Mononuclear cell (primary cell): ENCODE measurements at places on chromosomes 1 and 21. TPM values are rescaled to one million over a fixed set of nuclear protein-coding genes. Genes with fewer than 3 reads are reported as not detected.

The ARHGEF10L gene
- 7.6 TPM for total RNA-seq

The CLCA1 gene
- total RNA-seq = not detected

The NTRK1 gene
- 0.31 TPM for total RNA-seq

The OR14K1 gene
- total RNA-seq = not detected

The CYYR1 gene
- total RNA-seq = 0.10 TPM

The NBPF14 gene
- 23.0 TPM for total RNA-seq

The CDC42BPA gene
- 2.3 TPM for total RNA-seq

The RNU1-2 gene
- under 0.01 TPM for total RNA-seq

The AIM2 gene
- total RNA-seq = 2.1 TPM

The WNT4 gene
- total RNA-seq = not detected
